ENCODE measurements at places on chromosomes 5 and 9. TPM values are rescaled to one million over a fixed set of nuclear protein-coding genes. Genes with fewer than 3 reads are reported as not detected.

ANXA1 gene
- 294 TPM for total RNA-seq

GZMA gene
- total RNA-seq, result not detected

CCDC180 gene
- 2.2 TPM for total RNA-seq

AK8 gene
- total RNA-seq, result 0.11 TPM

Measured in dermis lymphatic vessel endothelial cell (primary cell).